ENCODE measurements at places on chromosomes 16 and 17.
A peak's percentile ranks its signal among the peaks of the same experiment; 100 is the strongest.

DNA sequence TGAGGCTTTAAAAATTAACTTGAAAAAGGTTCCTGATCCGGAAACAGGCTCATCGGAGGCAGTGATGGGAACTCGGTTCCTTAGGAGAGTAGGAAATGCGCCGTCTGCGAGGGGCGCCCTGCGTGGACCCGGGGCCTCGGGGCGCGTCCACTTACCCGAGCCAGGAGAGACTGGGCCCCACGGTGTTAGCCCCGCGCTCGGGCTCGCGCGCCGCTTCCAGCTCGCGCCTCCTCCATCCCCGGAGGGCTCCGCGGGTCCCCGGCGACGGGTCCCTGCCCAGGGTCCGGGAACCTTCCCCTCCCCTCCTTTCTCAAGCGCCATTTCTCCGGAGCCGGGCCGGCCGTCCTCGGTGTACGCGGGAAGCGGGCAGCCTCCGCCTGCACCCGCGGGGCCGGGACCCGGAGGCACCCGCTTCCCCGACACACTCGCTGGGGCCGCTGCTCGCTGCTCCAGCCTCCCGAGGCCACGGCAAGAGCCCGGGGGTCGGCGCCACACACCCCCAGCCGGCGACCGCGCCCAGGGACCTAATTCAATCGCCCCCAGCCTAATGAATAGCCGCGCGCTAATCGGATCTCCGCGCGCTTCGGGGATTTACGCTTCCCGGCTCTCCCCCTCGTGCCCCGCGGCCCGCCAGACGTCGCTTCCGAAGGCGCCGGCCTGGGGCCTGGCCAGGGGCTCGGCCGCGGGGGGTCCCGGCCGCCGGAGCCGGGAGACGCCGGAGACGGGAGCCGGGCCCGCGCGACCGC is 2.2 kb upstream of the BAHCC1 start:
- DNase-seq = peak; percentile 23

DNA sequence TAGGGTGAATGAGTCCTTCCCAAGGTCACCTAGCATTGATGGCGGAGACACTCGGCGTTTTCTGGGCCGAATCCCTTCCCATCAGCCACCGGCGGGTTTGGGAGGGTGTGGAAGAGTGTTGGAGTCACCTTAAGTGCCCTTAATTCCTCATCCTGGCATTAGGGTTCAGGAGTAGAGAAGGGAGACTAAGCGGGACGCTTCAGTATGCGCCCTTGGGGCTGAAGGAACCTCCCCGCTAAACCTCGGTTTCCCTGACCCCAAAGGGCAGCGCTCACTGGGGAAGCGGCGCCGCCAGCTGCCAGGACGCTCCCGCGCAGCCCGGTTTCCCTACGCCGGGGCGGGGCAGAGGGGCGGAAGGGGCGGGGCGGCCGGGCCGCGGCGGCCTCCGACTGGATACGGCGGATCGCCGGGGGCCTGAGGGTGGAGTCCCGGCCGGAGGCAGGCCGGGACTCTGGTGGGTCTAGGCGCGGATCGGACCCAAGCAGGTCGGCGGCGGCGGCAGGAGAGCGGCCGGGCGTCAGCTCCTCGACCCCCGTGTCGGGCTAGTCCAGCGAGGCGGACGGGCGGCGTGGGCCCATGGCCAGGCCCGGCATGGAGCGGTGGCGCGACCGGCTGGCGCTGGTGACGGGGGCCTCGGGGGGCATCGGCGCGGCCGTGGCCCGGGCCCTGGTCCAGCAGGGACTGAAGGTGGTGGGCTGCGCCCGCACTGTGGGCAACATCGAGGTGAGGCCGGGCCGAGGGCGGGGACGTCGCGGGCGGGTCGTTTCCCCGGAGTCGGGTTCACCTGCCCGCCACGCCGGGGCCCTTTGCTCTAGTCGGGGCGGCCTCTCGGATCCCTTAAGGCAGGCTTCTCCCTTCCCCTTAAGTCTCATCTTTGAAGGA is at the start of gene DHRS11:
DHRS11 (plus strand) TSS at position 446 of the 882 bp plus-strand sequence; CDS start at position 577, 131 bp downstream.
- DNase-seq = peak; percentile 96

GRCh38 chr16:77480681-77481315 is 46.0 kb upstream of the ADAMTS18 start:
- no peak for DNase-seq

GRCh38 chr17:78107457-78107856 is 21.1 kb downstream of the TMC6 start:
- DNase-seq = no peak

DNA sequence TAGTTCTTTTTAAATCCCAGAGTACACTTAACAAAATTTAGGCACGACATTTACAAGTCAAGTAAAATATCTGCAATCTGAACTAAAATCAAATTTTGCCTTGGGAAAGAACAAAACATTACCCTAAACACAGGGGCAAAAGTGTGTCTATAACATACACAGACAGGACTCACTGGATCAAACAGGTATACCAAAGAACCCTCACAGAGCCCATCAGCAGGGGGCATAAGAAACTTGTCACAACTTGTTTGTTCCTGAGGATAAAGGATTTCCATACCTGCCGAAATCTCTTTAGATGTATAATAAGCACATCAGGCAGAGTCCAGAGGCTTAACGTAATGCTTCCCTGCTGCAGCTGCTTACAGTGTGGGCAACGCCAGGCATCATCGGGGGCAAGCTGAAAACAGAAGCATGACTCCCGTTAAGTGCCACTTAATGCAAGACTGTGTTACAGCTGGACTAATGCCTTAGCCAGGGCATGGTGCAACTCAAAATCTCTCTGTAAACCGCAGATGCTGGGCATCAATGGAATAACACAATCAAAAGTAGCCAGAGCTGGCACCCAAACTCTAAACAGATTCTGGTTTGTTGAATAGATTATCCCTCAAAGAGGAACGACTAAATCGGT is 67.0 kb downstream of the USP31 start:
- DNase-seq = no peak

- no peak for DNase-seq
These were observed 37.7 kb downstream of the C16orf78 start for GRCh38 chr16:49411121-49411970.

DNA sequence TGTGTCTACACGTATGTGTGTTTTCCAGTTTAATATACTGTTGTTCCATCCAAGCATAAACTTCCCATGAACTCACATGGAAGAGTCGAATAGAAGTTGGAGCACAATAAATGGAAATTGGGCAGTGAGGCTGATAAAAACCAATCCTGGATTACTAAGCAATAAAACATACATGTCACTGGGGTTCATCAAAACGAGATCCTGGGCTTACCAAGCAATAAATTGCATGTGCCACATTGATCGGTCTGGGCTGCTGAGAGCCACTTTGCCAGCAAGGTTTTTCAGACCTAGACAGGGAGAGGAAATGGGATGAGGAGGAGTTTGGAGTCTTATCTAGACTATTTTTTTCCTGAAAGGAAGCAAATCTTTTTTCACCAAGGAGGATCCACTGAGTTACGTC is 322.3 kb upstream of the C16orf82 start:
- DNase-seq = no peak

DNA sequence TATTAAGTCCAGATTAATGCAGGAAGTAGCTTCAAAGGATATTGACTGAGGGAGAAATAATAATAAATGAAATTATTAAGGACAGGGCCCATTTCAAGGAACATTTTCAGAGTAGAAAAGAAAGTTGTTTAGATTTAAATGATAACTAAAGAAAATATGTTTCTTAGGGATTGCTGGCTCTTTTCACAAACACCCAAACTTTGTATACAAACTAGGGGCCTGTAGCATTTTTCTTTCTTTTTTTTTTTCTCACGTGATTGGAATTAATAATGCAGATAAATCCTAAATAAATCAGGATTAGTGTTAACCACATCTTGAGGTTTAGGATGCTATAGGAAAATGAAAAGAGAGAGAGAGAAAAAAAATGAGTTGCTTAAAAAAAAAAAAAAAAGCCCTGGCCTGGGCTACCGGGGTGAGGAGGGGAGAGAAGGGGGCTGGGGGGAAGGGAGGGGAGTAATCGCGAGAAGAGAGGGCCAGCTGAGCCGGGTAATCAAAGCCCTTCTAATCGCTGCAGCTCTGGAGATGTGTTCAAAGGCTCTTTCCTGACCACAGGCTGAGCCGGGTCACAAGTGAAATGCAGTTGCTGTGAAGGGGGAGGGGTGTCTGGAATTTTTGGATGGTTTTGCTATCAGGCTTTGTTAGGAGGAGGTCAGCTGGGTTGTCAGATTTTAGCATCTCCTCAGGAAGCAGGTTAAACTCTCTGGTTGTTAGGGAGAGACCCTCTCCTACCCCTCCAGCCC is 104.6 kb upstream of the ZFHX3 start:
- DNase-seq = no peak

- no peak for DNase-seq
These were observed 1.2 kb downstream of the TRIM47 start for GRCh38 chr17:75876938-75877751.

DNA sequence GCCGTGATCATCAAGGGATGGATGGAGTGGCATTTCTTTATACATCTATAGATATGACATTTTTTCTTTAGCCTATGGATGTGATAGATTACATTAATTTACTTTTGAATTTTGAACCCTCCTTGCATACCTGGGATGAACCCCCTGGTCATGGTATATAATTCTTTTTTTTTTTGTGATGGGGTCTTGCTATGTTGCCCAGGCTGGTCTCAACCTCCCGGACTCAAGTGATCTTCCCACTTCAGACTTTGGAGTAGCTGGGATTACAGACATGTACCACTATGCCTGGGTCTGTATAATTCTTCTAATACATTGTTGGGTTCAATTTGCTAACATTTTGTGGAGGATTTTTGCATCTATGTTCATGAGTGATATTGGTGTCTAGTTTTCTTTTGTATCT is 1.7 kb upstream of the TNS4 start:
- no peak for DNase-seq

DNA sequence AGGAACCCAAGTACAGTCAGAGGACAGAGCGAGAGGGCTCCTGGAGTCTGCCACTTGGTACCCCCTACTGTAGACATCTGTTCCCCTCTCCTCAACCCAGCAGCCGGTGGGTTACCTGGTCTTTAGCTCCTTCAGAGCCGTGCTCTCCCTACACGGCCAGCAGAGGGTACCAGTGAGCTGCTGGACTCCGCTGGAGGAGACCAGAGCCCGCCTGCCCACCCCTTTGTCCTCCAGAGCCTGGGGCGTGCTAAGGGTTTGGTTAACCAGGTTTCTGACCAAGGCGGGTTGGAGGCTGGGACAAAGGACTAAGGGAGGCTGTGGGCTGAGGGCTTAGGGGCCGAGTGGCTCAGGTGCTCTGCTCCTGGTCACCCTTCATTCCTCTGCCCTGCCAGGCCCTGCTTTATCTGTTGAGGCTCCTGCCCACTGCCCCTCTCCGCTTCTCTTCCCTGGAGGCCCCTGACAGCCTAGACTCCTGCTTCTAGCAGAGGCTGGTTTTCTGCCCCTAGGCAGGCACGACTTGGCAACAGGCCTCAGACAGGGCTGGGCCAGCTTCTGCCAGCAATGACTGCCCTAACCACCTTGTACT is 2.7 kb upstream of the HSD11B2 start:
- peak; percentile 68 for DNase-seq

All from T47D (cell line).